Activated CD4-positive, alpha-beta T cell treated with anti-CD3 and anti-CD28 coated beads, Interleukin-2, amount 50 U/mL, for 24 hours (primary cell): ENCODE measurements at places on chromosomes 5 and 9.

GRCh38 chr9:93155716-93156474 is 21.8 kb upstream of the NINJ1 start:
- no peak for DNase-seq

DNA sequence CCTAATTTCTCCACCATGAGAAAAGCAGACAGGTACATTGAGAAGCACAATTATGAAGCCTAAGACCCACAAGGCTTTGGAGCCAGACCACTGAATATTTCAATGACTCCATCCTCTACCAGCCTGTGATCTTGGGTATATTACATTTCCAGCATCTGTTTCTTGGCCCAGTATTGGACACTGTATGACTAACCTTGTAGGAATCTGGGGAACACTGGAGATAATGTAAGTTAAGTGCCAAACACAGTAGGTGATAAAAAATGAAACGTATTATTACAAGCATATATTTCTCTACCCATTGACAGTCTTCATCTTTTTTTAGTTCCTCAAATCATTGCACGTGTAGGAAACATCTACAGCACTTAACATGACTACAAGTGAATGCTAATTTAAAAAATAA is 28.6 kb upstream of the FEM1C start:
- DNase-seq = no peak

DNA sequence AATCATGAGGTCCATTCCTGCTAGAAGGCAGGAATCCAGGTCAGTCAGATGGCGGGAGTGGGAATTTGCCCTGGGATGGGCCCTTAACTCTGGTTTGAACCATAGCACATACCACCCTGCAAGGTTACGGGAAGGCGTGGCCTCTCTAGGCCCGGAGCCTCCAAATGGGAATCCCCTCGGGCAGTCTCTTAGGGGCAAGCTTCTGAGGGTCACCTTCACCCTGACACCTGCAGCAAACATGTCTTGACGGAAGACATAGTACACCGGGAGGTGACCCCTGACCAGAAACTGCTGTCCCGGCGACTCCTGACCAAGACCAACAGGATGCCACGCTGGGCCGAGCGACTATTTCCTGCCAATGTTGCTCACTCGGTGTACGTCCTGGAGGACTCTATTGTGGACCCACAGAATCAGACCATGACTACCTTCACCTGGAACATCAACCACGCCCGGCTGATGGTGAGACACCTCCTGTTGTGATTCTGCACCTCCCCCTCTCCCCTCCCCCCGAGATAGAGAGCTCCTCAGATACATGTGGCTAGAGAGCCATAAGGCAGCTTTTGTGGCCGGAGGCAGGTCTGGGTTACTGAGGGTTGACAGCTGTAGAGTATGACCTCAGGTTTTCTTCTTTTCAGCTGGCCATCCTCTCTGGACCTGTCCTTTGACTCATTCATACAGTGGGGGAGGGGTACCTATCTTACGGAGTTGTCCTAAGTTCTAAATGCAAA is 957 bp downstream of the PRELID1 start:
- DNase-seq = no peak

GRCh38 chr5:173780235-173781234 is 107.6 kb upstream of the CPEB4 start:
- DNase-seq = no peak

GRCh38 chr9:133523106-133523505 is 1.7 kb downstream of the MYMK start:
- DNase-seq = no peak

DNA sequence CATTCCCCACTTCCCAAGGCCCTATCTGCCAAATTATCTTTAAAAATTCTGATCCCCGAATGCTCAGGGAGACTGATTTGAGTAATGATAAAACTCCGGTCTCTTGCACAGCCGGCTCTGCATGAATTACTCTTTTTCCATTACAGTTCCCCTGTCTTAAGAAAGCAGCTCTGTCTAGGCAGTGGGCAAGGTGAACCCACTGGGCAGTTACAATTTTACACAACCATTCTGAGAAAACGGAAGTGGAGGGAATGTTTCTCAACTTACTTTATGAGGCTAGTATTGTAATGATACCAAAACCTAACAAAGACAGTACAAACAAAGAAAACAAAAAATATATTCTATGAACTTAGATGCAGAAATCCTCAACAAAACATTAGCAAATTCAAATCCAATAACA is 100.0 kb downstream of the MCTP1 start:
- no peak for DNase-seq

- DNase-seq = no peak
Observed at GRCh38 chr9:97570899-97571298, 62.3 kb downstream of the TSTD2 start.

DNA sequence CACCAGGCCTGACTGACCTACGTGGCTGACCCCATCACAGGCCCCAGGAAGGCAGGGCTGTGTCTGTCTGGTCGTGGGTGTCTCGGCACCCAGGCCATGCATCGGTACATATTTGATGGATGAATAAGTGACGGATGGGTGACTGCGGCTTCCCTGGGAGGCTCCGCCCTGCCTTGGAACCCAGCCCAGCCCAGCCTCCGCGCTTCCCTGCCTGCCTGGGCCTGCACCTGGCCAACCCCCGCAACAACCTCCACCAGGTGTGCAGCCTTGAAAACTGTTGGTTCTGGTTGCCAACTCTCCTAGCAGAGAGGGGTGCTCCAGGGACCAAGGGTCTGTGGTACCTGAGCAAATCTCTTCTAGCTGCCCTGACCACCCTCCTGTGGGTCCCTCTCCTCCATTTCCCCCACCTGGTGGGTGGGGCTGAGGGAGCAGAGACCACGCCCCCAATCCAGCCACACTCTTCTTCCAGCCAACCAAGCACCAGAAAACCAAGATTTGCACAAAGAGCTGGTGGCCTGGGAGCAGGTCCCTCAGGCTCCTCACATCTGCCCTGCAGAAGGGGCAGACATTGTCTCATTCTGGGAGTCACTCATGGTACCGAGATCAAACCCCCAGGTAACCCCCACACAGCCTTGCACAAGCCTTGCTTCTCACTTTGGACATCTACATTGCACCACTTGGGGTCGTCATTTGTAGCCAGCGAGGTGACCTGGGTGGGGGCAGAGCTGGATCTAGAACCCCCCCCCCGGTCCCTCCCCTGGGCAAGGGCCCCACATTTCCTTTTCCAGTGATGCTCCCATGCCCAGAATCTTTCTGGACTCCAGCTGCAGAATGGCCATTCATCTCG is 100.6 kb upstream of the IER5L start:
- DNase-seq = no peak

DNA sequence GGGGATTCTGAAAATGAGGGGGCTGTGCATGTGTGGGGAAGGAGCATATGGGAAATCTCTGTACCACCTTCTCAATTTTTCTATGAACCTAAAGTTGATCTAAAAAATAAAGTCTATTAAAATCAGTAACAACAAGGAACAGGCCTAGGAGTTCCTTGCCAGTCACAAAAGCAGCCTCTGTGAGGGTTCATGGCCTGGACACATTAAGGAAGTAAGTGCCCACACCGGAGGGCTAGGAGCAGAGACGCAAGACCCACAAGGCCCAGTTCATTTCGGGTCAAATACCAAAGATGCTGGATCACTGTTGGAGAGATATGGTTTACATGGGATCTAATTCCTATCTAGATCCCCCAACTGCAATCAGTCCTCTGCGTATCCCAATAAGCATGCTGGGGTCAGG is 88.4 kb downstream of the SEMA4D start:
- DNase-seq = no peak

DNA sequence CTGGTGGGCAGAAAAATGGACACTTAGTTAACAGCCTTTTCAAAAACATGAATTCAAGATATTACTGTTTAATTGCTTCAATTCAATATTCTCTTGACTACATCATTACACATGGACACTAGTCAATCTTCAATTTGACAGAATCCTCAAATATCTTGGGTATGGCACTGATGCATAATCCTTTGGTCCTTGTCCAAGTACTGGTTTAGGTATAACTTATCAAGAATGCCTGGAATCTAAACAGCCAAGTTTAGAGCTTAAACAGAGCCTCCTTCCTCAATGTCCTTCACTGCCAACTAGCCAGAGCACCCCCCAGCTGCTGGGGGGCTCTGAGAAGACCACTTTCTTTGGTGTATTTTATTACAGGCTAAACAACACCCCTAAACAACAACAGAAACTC is 61.6 kb upstream of the ERCC6L2 start:
- DNase-seq = no peak

- DNase-seq = no peak
Observed at GRCh38 chr5:51838459-51838858, 455.2 kb downstream of the ISL1 start.

GRCh38 chr9:131589993-131590392 is 44.7 kb downstream of the PRRT1B start:
- no peak for DNase-seq

DNA sequence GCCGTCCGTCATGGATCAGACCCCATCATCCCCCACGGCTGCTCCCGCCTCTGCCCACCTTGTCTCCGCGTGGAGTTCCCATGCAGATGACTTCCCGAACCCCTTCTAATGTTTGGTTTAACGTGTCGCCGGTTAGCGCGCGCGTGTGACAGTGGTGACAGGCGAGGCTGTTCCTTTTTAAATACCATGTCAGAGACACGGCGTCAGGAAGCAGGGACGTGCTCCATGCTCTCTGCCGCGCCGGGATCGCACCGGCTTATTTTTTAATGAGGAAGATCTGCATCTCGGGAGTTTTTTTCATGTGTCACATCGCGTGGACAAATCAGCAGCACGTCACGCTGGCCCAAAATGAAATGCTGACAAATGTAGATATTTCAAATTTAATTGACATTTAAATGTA is 35.9 kb downstream of the CRB2 start:
- no peak for DNase-seq

DNA sequence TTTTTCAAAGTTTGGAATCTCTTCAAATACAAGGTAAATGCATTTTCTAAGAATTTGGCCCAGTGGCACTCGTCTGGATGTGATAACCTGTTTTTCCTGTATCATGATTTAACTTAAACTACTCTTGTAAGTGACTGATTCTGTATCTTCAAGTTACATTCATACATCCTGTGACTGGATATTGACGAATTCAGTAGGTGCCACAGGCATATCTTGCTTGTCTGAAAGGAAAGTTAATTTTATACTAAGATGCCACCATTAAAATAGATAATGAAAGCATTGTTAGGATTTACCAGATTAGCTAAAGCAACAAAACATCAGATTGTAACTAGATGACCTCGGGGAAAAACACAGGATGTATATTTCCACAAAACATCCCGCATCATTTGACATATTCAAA is 175.3 kb upstream of the ZNF608 start:
- no peak for DNase-seq
